ENCODE measurements at places on chromosomes 16 and 17.
A peak's percentile ranks its signal among the peaks of the same experiment; 100 is the strongest.

GRCh38 chr17:76296889-76297288 is 11.2 kb downstream of the QRICH2 start:
- no peak for DNase-seq

DNA sequence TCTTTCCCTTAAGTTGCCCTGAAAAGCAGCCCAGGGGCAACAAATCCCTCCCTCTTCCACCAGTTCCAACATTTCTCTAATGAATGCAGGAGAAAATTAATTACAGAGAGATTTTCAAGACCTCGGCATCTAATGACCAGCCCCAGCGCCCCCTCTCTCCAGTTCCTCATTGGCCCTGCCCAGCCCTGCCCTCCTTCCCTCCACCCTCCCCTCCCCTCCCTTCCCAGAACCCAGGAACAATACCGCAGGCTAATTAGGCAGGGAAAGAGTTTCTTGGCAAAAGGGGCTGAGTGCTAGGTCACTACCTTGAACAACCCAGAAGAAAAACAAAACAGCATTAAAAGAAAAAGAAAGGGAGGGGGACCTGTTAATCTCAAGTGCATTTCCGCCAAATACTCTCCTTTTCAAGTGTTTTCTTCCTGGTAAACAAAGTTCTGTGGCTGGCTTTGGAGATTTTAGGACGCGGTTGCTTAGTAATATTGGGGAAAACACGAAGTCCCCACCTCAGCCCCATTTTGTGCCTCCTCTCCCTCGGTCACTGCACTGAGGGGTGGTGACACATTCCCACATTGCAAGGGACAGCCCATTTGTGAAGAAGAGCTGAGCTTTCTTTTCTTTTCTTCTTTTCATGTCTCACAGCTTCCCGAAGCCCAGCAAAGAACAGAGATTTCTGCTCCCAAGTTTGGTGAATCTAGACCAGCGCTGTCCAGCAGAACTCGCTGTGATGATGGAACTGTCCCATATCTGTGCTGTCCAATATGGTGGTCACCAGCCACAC is 215.4 kb downstream of the SOX9 start:
- no peak for DNase-seq

DNA sequence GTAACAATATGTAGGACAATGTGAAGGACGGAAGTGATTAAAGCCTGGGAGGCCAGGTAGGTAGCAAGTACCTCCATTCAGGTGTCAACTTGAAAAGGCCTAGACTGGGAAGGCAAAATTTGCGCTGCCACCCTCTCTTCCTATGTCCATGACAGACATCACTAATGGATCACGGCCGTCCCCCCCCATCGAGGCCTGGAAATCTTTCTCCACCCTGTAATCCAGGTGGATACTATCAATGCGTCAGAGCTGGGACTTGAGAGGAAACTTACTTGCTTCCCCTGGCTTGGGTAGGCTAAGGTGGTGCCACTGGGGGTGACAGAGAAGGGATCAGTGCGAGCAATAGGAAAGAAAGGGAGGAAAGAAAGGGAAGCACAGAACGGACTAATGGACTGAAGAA is 156.1 kb downstream of the SALL1 start:
- DNase-seq, result no peak

GRCh38 chr17:17698371-17698770 is 17.1 kb downstream of the RAI1 start:
- DNase-seq, result no peak

- DNase-seq, result peak; percentile 21
These were observed 611 bp downstream of the RRAD start for GRCh38 chr16:66924527-66925321.

DNA sequence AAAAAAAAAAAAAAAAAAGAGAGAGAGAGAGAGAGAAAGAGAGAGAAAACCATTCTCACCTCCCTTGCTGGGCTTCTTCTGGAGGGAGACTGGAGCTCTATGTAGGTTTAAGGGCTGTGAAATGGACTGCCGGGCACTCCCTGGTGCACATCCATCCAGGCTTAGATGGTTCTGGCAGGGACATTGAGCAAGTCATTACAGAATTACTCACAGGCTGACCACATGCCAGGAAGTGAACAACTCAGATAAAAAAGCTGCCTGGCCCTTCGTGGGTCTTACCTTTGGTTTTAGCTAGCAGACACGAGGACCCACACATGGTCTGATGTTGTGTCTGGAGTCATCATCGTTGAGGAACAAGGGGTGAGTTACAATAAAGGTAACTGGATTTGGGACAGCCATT is 847.4 kb upstream of the EEF2KMT start:
- DNase-seq, result no peak

GRCh38 chr16:22754577-22754976 is 59.4 kb upstream of the HS3ST2 start:
- no peak for DNase-seq

DNA sequence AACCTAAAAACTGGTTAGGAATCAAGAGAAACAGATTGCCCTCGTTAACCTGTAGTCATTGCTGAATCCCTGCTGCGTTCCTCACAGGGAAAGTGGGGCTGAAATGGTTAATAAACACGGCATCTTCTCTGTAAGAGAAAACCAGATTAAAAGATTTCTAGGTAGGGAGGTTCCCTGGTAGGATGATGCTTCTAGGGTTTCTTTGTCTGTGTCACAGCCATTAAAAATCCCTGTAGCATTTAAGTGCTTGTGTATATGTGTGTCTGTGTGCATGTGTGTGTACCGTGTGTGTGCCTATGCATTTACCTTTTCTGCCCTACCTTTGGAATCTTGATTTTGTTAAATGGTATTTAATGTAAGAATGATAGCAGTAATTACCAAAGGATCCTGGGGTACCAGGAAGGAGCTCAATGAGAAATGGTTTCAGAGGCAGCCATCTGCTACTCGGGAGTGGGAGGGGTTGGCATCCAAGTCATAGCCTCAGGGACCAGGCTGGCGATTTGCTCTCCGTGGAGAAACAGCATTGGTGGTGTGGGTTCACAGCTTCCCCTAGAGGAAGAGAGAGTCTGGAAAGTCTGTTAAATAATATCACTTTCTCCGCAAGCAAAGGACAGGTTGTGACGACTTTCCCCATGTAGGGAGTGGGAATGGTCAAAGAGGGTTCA is 177.1 kb downstream of the HS3ST4 start:
- DNase-seq, result no peak

- no peak for DNase-seq
These were observed 911.6 kb downstream of the KCNJ2 start for GRCh38 chr17:71080937-71081336.

GRCh38 chr16:59164461-59164860 is 430.3 kb upstream of the GOT2 start:
- no peak for DNase-seq

DNA sequence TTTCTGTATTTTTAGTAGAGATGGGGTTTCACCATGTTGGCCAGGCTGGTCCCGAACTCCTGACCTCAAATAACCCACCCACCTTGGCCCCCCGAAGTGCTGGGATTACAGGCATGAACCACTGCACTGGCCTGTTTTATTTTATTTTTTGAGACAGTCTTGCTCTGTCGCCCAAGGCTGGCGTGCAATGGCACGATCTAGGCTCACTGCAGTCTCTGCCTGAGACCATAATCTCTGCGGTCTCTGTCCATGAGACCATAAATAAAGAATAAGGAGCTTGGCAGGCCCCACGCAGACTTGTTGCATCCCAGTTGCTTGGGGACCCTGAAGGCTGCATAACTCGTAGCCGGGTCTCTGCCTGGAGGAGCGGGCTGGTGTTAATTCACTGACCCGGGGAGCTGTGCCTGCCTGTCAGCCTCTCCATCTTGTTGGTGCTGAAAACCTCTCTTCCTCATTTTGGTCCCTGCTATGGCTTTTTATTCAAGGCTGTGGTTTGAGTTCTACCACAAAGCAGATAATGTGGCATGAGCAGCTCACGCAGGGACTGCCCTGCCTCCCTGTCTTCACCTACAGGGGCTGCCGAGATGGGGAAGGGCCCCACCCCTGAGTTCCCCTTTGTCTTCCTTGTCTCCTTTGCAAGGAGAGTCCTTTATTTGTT is 82.1 kb downstream of the MSI2 start:
- DNase-seq, result no peak

Data from activated T-helper 1 cell treated with anti-CD3 and anti-CD28 coated beads, Interleukin-2, amount 50 U/mL, for 16 hours (primary cell).